ENCODE measurements at places on chromosomes 5 and 9.

GRCh38 chr9:6243746-6244145 is 28.1 kb downstream of the IL33 start:
- DNase-seq: no peak

- no peak for DNase-seq
Measured at GRCh38 chr5:27276119-27276518, 237.7 kb upstream of the CDH9 start.

DNA sequence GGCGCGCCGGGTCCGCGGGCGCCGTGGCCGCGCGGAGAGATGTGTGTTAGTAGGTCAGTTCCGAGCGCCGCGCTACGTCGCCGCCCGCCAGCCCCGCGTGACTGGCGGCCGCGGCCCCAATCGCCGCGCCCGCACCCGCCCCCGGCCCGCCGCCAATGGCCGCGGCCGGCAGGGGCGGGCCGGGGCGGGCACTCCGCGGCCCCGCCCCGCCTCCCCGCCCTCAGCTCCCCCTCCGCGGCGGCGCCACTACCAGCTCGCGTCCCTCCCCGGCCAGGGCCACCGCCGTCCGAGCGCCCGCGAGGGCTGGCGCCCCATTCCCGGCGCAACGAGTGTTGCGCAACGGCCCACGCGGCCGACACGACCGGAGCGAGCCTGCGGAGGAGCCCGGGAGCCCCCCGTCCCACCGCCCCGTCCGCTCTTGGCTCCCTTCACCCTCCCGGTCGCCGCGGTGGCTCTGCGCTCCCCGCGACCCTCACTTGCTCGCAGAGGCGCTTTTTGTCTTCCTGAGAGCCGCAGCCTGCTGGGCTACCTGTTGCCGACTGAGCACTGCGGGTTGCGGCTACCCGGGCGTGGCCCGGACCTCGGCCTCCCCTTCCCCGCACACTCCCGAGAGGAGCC is at the start of gene NFIL3:
NFIL3 (minus strand) TSS at position 48 of the 618 bp plus-strand sequence. CDS start 13,098 bp downstream, outside the sequence.
- peak; percentile 87 for DNase-seq

- DNase-seq: no peak
Measured at GRCh38 chr5:59863777-59864176, 29.7 kb downstream of the PDE4D start.

GRCh38 chr5:58606064-58606463 is 23.2 kb downstream of the RAB3C start:
- DNase-seq: no peak

DNA sequence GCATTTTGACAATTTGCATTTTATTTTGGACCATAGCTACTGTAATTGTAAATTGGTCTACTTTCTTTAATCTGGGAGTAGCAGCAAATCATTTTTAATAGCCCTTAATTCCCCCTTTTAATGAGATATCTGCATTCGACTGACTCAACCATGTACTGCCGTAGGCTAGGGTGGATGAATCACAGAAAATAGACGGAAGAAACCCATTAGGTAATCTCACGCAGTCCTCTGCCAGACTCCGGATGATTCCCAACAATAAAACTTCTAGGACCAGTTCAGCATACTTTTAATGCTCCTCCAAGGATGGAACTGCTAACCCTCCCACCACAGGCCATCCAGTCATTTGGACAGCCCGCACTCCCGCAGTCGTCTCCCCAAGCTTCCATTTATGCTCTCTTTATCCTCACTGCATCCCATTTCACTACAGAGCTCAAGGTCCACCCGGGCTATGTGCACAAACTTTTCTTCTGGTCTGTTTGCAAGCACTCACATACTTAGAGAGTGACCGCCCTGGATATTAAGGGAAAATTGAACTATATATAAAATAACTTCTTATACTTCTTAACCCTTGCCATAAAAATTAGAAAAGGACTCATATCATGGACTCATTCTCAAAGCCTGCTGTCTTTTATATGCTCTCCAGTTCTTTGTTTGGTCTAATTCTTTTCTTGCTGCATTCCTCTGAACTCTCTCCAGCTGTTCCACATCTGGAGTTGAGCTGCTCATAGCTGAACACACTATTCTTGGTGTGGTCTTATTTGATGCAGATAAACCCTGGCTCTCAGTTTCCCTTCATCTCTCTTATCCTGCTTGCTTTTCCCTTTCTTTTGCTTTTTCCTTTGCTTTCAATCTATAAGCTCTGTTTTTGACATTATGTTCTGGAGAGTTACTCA is 326.6 kb downstream of the ARL15 start:
- no peak for DNase-seq

DNA sequence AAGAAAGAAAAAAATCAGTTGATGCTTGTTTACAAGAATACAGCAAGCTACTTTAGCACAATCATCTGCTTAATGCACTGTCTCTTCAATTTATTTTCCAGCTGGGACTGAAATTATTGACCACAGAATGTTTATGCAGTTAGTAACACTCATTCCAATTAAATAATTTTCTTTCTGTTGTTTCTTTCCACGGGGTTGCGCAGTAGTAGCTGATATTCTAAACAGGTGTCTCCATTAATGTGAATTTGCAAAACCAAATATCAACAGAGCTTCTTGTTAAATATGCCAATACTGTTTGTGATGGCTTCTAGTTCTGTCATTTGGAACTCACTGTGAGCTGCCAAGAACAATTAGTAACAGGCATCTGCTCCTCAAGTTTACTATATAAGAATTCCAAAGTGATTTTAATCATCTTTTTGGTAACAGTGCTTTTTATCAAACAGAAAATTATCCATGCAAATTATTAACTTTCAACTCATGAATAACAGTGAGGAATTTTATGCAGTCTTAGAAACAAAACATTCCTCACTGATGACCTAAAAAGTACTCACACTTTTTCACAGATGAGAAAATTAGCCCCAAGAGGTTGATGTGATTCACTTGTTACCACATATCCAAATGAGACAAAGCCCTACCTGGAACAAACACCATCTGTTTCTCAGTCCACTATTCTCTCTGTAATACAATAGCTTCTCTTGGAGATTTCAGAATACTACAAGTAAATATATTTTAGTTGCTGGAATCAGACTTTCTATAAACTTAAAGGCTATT is 567.6 kb upstream of the RGMB start:
- DNase-seq: no peak

DNA sequence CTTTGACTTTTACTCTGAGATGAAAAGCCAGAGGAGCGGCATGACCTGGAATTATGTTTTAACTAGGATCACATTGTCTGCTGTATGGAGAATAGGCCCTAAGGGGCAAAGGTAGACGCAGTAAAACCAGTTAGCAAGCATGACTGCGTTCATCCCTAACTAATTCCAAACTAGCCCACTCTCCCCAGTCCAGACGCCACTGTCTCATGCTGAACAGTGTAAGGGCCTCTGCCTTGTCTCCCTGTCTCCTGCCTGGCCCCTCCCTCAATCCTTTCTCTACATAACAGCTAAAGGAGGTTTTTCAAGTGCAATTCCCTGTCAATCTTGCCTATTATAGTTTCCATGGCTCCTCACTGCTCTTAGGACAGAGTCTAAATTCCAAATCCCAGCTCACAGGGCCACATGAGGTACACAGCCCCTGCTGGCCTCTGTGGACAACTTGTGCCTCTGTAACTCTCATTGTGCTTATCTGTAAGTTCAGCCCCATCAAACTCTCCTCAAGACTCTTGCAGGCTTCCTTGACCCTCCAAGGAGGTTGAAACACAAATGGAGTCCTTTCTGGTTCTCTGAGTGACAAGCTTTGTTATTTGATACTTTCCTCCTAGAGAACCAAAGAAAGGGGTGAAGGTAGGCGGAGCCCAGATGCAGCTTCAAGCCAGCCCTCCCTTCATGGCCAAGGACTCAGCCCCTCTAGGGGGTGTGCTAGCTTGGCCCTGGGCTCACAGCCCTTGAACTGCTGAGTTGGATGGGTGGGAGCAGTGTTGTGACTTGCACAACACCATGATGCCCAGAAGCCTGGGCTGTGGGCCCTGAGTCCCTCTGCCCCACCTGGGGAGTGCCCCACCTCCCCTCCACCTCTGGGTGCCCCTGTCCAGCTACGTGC is 16.0 kb upstream of the SLC22A4 start:
- no peak for DNase-seq

GRCh38 chr9:91949946-91950664 is at the start of gene ROR2:
ROR2 (minus strand) TSS chr9:91950228.
- DNase-seq: no peak

- no peak for DNase-seq
Measured at GRCh38 chr5:133821311-133821741, 147.1 kb downstream of the C5orf15 start.

GRCh38 chr5:159403906-159404681 is 73.8 kb upstream of the IL12B start:
- no peak for DNase-seq

DNA sequence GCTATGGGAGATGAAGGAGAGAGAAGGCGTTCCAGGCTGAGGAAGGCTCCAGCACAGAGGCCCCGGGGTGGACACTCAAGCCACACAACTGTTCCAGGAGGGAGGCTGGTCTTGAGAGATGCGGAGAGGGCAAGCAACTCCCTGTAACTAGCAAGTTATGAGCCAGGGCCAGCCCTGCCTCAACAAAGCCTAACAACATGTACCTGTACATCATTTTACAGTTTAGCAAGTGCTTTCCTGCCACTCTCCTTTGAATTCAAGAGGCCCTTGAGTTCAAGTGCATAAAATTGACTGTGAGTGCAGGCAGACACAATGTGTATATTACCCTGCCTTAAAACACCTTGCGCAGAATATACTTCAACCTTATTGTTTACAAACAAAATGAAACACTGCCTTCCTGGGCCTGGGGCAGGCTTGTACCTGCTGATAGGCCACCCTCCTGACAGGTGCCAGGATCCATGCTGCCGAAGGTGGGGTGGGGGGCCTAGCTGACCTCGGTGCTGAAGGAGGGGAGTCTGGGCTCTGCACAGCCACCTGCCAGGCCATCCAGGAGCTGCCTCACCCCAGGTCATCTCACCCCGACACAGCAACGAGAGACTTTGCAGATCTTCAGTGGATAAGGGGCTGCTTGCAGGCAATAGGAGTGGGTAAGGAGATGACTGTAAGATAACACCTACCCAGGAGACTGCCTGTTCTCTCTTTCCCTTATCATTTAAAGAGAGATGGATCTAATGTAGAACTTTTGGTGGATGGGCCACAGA is 80.0 kb downstream of the PPARGC1B start:
- no peak for DNase-seq

DNA sequence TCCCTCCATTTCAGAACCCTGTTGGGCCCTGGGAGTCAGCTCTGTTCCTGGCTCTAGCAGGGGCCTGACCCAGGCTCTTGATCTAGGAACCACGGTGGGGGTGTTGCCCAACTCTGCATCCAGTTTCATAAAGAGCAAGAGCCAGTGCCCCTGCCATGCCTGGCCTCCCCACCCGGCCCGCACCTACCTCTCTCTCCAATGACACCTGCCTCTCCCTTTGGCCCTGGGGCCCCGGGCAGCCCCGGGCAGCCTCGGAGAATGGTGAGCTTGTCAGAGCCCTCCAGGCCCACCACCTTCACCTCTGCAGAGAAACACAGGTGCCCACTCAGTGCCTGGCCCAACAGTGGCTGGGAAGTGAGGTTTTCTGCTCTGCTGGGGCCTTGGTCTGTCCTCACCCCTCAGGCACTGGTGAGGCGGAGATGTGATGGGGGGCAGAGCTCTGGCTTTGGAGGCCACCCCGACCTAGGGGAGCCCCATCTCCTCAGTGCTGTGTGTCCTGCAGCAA is 1.5 kb downstream of the FCN1 start:
- no peak for DNase-seq

DNA sequence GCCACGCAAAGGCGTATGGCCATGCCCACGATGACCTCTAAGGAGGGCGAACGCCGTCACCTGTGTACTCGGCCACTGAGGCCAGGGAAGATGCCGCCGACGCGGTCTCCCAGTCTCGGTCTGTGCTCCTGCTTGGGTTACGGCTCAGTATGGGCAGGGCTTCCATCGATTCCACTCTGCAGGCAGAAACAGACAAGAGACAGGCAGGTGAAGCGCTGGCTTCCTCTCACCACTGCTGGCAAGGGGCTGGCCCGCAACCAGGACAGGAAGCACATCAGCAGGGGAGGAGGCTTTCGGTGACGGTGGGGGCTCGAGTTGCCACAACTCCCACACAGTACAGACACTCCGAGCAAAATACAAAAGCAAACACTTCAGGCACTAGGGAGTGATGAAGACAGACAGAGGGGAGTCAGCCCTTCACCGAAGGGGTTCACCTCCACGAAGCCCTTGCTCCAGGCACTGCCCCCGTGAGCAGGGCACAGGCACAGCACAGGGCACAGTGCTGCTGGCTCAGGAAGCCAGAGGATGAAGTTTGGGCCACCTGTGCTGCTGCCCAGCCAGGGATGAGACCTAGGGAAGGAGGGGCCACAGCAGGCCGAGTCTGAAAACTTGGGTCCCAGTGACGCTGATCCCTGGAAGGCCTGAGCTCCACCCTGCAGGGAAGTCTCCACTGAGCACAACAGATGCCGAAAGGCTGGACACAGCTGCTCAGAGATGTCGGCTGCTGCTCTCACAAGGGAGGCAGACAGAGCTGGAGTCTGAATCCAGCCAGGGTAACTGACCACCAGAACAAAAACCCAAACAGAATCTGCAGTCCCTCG is 91.3 kb downstream of the CAMSAP1 start:
- DNase-seq: no peak

DNA sequence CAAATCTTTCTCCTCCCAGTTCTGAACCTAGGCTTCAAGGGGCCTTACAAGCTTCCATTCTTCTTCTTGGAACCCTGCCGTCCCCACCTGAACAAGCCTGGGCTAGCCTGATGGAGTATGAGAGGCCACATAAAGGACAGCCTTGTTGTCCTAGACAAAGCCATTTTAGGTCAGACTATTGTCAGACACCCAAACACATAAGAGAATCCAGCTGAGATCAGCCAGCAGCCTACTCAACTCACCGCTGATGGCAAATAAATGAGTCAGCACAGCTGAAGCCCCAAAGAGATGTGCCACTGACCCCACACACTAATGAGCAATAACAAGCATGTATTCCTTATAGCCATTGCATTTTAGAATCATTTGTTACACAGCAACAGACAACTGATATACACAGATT is 33.8 kb downstream of the SVEP1 start:
- DNase-seq: no peak

GRCh38 chr5:95808686-95809413 is 13.7 kb downstream of the GLRX start:
- no peak for DNase-seq

GRCh38 chr9:124282442-124283227 is 24.9 kb downstream of the NEK6 start:
- DNase-seq: no peak

- DNase-seq: no peak
Measured at GRCh38 chr5:123746683-123747360, 234.8 kb downstream of the CSNK1G3 start.
